Mesothelial cell of epicardium (in vitro differentiated cells): ENCODE measurements at places on chromosomes 16 and 17. TPM values are rescaled to one million over a fixed set of nuclear protein-coding genes. Genes with fewer than 3 reads are reported as not detected.

DNA sequence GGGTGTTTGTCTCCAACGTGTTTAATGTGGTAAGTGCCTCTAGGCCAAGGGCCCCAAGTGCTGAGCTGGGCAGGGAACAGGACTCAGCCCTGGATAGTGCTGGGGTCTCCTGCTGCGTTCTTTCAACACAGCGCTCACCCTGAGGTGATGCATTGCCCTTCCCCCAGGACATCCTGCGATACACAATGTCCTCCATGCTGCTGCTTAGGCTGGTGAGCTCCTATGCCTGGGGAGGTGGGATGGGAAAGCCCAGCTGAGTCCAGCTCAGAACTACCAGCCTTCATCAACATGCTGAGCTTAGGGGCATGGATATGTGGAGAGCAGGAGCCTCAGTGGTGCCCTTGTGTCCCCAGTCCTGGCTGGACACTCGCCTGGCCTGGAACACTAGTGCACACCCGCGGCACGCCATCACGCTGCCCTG lies 563 bp downstream of the ZACN start:
- DNase-seq, result no peak

GRCh38 chr17:28469376-28469775 lies 4.1 kb upstream of the SLC13A2 start:
- DNase-seq, result no peak

DNA sequence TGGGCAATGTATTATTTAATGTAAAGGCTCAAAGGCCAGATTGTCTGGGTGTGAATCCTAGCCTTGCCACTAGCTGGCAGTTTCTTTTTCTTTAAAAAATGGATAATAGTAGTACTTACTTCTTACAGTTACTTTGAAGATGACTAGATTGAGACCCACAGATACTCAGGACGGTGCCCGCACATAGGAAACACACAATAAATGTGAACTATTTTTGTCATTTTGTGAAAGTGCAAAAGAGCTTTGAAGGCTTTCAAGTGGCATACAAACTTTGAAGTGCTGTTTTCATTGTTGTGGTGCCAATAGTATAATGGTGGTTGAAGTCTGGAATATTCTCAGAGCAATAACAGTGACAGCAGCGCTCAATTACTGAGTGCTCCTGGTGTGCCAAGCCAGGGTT lies 63.6 kb downstream of the OTOA start:
- DNase-seq, result no peak

DNA sequence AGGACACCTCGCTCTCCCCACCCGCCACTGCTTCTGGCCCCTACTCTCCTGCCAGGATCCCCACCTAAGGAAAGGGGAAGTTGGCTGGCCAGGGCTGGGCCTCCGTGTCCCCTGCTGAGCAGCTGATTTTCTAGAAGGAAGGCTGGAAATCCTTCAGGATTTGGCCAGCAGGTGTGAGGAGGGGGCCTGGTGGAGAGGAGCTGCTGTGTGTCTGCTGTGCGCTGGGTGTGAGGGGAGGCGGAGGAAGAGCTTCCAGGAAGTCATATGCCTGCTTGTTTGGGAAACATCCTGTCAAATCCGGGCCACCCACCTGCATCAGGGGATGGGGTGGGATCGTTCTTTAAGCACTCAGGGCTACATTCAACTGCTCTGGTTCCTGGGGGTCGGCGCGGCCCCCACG lies 28.6 kb downstream of the TPSG1 start:
- no peak for DNase-seq

DNA sequence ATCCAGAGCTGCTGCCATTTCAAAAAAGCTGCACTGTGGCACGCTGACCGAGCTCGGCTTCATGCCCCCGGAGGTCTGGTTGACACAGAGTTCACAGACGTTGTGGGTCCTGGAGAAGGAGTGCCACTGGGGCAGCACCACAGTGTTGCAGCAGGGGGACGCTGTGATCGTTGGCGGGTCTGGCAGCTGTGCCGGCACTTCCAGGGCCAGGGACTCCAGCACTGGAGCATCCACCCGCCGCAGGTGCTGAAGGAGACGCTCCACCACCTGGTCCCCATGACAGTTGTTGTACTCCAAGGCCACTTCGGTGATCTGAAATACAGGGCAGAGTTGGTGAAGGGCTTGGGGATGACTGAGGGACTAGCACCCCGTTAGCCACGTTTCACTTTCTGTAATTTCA lies 23.5 kb downstream of the SNN start:
- no peak for DNase-seq

DNA sequence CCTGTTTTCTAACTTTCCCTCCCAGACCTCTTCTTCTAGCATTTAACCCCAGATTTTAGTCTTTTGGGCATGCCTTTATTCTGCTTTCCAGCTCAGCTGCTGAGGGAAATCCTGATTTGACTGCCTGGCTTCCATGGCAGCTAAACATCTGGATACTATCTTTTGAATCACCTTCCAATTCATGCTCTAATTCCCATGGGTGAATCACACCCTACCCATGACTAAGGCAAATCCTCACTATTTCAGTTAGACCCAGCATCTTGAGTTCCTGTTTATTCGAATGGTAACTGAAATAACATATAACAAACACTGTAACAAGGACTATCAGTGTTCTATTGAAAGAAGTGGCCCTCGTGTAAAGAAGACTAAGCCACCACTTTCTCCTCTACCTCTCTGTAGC lies 29.8 kb downstream of the CA10 start:
- DNase-seq, result no peak

DNA sequence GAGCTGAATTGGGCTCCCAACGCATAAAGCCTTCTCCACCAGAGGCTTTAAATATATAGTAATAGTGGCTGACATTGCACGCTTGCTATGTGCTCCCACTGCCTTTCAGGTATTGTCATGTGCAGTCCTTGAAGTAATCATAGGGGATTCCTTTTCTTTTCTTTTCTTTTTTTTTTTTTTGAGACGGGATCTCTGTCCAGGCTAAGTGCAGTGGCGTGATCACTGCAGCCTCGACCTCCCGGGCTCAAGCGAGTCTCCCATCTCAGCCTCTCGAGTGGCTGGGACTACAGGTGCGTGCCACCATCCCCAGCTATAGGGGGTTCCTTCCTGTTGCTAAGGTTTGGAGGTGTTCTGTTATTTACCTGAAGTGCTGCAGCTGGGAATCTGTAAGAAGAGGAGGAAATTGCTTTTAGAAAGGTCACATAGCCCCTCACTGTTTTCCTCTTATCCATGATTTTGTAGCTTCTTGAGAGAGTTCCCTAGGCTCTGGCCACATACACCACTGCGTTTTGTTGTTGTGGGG lies 845 bp downstream of the RPL27 start:
- no peak for DNase-seq

- DNase-seq, result no peak
These were observed 9.2 kb downstream of the CHMP6 start for GRCh38 chr17:81000631-81001357.

DNA sequence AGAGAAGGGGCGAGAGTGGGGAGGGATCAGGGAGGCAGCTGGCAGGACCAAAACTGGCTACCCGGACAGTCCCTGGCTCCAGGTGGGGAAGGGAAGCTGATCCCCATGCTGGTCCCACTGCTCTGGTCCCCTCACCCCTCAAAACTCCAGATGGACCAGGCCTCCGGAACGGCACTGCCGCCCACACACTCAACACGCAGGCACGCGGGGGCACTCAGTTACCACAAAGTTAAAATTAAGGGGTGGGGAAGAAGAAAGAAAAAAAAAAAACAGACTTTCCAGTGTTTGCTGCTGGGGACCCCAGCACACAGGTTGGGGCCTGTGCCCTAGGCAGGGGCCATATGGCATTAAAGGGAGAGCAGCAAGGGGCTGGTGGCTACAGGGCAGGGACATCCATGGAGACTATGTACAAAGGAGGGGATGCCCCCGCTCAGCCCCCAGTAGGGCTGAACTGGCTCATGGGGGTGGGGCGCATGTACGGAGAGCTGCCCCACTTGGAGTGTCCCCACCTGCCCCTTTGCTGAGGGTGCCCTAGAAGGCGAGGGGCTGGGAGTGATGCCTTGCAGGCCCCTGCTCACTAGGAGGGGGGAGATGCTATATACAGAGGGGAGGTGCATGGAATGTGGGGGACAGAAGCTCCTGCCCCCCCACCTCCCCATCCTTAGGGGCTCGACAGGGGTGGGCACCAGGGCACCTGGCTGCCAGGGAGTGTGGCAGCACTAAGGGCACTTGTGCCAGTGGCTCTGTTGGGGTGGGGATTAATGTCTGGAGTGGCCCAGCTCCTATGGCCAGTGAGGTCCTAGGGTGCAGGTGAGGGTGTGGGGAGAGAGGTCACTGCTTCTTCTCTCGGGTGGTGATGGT lies 5.6 kb downstream of the TP53I13 start:
- no peak for DNase-seq

- DNase-seq, result no peak
These were observed 131.7 kb downstream of the RGS9 start for GRCh38 chr17:65268832-65269231.

GRCh38 chr16:57279780-57280638 lies 4.5 kb downstream of the PLLP start:
- no peak for DNase-seq

DNA sequence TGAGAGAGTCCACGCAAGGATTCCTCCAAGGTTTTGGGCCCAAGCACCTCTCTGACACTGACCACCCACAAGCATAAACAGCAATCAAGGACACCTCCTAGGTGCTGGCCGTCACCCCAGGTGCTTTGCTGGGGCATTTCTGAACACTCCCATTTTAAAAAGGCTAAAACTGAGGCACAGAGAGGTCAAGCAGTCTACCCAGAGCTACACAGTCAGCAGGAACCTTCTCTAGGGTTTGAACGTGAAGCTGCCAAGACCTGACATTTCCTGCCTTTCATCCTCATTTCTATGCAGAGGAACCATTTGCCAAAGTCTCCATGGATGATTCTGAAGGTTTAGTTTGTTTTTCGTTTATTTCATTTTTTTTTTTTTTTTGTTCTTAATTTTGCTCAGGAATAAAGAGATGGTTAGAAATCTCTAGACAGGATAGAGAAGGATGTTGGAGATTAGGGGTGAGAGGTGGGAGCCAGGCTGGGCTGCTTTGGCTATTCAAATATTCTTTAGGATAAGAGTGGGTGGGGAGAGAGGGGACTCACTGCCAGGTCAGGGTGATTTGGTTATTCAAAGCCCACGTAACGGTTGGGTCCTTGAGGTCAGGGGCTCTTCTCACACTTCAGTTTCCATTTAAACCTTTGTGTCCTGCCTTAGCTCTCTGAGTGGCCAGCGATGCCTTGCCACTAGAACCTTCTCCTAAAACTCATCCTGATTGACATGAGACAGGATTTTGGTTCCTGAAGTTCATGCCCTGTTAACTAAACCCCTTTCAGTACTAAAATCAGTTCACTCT lies 6.2 kb downstream of the PLCG2 start:
- no peak for DNase-seq

DNA sequence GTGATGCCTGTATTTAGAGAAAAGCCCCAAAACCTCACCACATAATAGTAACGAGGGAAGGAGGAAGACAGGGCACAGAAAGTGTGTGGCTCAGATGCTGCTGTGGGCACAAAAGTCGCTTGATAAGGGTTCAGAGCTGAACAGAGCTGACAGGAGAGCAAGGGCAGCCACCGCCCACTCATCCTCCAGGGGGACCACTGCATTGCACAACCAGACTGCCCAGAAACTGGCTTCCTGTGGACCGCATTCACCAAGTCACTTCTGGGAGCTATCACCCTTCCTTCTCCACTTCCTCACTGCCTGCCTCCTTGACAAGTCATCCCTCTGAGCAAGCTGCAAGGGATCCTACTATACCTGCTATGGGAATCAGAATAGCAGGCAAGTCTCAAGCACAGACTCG lies 512.4 kb upstream of the CDH11 start:
- DNase-seq, result no peak

Gene AOC2
- total RNA-seq, result 3.0 to 3.8 TPM (median 3.4 TPM) in 3 replicates

Gene CCL7
- not detected in 3 replicates for total RNA-seq

Gene KRTAP1-1
- not detected in 3 replicates for total RNA-seq

Gene CYBC1
- 86.7 to 93.0 TPM (median 88.1 TPM) in 3 replicates for total RNA-seq

Gene CNTNAP4
- total RNA-seq, result 3.6 to 4.0 TPM (median 3.8 TPM) in 3 replicates

Gene PLEKHG4
- 13.4 to 15.5 TPM (median 15.4 TPM) in 3 replicates for total RNA-seq

Gene ARL2BP
- 34.4 to 38.2 TPM (median 35.9 TPM) in 3 replicates for total RNA-seq

Gene TMED6
- 1.2 to 1.7 TPM (median 1.4 TPM) in 3 replicates for total RNA-seq

Gene PYY
- total RNA-seq, result not detected in 3 replicates
